ENCODE measurements at places on chromosomes 16 and 17.
A peak's percentile ranks its signal among the peaks of the same experiment; 100 is the strongest.

DNA sequence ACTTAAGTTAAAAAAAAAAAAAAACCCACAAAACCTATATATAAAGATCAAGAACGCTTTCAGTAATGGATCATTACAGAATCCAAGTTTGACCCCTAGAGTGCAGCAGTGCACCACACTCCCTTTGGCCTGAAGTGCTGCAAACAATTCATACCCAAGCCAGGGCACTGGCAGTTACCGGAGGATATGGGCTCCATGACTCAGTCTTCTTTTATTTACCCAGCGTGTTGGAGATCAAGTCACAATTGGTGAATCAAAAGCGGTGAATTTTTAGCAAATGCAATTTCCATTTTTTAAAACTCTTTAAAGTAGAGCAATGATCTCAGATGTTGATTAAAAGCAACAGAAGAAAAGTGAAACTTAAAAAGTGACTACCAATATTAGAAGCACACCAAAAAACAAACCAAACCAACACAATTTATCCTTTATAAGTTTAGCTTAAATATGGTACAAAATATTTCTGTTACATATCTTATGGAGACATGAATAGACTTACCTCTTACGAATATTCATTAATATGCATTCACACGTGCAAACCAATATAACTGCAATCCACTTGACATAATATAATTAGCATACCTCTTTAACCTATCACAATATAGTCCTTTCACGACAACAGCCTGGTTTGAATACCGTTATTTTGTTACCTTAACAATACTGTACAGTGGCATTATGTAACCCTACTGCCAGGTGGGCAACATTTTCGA lies 46.3 kb downstream of the ZNF652 start:
- DNase-seq: peak; percentile 52

- DNase-seq: peak; percentile 62
Measured at GRCh38 chr16:11100239-11100750, 155.7 kb downstream of the SOCS1 start.

GRCh38 chr16:24668481-24669061 lies 60.9 kb upstream of the TNRC6A start:
- no peak for DNase-seq

DNA sequence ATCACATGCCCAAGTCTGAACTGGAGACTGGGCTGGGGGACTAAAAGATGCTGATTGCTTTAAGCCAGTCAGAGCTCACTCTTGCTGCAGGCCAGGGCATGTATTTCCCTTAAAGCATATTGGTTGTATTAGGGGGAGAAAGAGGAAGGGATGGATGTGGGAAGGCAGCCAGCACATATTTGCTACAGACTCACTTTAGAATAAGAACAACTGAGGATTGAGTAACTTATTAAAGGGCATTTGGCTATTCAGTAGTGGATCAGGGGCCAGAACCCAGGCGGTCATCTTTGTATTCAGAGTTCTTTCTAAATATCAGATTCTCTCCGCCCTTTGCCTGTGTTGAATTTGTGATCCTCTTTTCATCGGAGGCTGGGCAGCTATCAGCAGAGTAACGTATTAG lies 231.7 kb downstream of the HAPSTR1 start:
- no peak for DNase-seq

- no peak for DNase-seq
Measured at GRCh38 chr17:79818026-79818758, 21.0 kb downstream of the CBX4 start.

GRCh38 chr16:27220991-27221390 lies 17.7 kb downstream of the KDM8 start:
- DNase-seq: no peak

- DNase-seq: no peak
Measured at GRCh38 chr17:11242411-11242810, 1.4 kb downstream of the SHISA6 start.

- no peak for DNase-seq
Measured at GRCh38 chr17:57487573-57487972, 231.2 kb downstream of the MSI2 start.

- no peak for DNase-seq
Measured at GRCh38 chr16:8742068-8742467, 55.4 kb downstream of the TMEM186 start.

DNA sequence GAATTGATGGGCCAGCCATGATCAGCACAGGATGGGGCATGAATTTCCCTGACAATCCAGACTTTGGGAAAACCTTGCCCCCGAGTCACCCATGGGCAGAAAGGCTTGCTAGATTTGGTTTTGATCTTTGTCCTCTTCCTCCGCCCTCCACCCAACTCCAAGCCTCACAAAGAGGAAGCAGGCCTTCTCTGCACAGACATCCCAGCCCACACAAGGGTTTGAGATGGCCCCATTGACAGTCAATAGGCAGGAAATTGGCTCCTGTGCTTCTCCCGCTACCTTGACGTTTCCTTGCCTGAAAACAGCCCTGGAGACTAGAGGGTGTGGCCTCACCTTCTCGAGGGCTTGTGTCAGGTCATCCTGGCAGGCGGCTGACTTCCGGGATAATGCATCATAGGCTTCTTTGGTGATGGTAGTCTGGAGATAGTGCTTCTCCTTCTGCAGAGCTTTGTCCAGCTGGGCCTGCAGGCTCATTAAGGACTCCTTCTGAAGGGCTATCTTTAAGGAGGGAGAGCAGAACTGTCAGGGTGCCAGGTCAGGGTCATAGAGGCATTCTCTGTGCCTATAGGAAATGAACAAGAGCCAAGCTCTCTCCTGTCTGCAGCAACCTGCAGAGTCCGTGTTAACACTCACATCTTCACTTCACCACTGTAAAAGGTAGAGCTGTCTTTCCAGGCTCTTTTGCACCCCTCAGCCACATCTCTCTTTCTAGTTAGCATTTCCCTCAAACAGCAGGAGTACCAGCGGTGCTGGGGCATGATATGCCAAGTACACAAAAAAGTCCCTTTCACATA lies 32.2 kb downstream of the DHX38 start:
- DNase-seq: no peak

GRCh38 chr16:12290165-12290564 lies 313.6 kb downstream of the SNX29 start:
- no peak for DNase-seq

DNA sequence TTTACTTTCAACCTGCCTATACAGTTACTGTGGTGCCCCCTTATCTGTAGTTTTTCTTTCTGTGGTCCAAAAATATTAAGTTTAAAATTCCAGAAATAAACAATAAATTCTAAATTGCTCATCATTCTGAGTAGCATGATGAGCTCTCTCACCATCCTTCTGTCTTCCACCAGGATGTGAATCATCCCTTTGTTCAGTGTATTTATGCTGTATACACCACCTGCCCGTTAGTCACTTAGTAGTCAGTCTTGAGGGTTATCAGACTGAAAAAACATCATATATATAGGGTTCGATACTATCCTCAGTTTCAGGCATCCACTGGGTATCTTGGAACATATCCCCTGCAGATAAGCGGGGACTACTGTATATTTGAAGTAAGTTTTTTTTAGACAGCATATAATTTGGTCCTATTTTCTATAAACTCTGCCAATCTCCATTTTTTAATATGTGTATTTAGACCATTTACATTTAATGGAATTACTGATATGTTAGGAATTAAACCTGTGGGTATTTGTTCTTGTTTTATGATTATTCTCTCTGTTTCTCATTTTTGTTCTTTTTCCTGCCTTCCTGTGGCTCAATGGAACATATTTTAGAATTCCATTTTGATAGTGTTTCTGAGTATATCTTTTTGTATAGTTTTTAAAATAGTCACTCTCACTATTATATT lies 31.0 kb downstream of the TBX21 start:
- DNase-seq: no peak

- DNase-seq: no peak
Measured at GRCh38 chr16:53998966-53999522, 287.5 kb downstream of the IRX3 start.

DNA sequence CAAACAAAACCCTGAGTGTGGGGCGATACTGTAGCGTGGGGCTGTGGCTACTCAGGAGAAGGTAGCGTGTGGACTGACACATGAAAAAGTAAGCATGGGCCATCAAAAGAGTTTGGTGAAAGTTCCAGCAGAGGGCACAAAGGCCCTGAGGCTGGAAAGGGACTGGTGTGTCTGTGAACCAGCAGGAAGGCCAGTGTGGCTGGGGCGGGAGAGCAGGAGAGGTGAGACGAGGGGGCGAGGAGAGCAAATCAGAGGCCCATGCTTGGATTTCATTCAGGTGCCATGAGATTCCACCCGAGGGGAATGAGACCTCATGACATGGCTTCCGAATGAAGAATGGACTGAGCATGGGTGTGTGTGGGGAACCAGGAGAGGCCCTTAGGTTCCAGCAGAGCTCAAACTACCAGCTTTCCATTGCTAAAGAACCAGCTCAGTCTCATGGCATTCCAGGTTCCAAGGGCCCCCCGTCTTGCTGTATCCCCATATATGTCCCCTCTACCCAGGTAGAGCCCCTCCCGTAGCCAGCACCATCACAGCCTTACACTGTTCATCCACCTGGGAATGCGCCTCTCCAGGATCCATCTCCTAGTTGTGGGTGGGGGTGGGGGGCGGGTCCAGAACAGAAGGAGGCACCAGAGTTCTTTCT lies 31.1 kb downstream of the TRPV2 start:
- DNase-seq: no peak

DNA sequence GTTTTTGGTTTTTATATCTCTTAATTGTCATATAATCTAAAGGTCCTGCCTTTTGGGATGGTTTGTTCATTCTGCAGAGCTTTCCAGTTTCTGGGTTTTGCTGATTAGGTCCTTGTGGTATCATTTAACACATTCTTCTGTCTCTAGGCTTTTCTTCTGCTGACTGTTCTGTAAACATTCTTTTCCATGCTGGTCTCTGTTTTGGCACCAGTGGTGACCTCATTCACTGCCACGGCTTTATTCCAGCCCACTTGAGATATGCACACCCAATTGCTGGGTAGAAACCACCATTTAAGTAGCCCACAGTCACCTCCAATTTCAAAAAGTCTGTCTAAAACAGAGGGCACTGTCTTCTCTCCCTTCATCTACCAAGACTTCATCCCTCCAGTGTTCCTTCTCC lies 31.1 kb upstream of the COX10 start:
- DNase-seq: no peak

DNA sequence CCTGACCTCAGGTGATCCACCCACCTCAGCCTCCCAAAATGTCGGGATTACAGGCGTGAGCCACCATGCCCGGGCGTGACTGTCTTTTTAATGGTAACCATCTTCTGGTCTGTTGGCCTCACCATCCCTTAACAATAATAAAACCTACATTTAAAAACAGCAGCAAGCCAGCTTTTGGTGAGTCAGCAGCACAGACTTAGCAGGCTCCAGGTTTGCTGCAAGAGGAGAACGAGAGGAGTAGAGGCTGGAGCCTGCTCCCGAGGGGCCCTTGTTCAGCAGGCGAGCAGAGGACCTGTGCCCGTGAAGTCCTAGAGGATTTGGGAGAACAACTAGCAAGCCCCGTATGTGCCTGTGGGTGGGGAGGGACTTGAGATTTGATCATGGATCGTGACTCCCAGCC lies 35.7 kb downstream of the MYH13 start:
- DNase-seq: no peak

- DNase-seq: no peak
Measured at GRCh38 chr17:71117466-71117865, 948.1 kb downstream of the KCNJ2 start.

DNA sequence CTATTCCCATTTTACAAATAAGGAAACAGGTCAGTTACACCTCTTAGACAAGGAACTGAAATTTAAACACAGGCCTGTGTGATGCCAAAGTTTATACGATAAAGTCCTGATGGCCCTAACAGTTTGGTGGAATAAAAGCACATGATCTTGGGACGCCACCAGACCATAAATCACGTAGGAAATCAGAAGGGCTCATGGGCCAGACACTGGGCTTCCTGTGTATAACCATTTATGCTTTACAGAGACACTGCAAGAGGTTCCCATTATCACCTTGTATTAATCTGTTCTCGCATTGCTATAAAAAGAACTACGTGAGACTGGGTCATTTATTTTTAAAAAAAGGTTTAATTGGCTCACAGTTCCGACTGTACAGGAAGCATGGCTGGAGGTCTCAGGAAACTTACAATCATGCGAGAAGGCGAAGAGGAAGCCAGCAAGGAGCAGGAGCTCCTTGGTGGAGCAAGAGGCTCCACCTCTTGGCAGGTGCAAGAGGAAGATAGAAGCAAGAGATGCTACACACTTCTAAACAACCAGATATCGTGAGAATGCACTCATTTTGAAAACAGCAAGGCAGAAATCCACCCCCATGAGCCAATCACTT lies 124.0 kb upstream of the MON1B start:
- no peak for DNase-seq

- no peak for DNase-seq
Measured at GRCh38 chr17:82386881-82387704, 15.5 kb downstream of the UTS2R start.

DNA sequence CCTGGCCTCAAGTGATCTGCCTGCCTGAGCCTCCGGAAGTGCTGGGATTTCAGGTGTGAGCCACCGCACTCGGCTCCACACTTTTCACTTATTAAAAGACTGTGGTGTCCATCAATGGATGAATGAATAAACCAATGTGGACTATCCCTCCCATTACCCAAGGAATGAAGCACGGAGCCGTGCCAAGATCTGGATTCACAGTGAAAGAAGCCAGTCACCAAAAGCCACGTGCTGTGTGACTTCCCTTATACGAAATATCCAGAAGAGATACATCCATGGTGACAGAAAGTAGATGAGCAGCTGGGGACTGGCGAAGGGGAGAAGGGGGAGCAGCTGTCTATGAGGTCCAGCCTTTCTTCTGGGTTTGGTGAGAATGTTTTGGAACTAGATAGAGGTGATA lies 48.2 kb upstream of the STH start:
- no peak for DNase-seq

DNA sequence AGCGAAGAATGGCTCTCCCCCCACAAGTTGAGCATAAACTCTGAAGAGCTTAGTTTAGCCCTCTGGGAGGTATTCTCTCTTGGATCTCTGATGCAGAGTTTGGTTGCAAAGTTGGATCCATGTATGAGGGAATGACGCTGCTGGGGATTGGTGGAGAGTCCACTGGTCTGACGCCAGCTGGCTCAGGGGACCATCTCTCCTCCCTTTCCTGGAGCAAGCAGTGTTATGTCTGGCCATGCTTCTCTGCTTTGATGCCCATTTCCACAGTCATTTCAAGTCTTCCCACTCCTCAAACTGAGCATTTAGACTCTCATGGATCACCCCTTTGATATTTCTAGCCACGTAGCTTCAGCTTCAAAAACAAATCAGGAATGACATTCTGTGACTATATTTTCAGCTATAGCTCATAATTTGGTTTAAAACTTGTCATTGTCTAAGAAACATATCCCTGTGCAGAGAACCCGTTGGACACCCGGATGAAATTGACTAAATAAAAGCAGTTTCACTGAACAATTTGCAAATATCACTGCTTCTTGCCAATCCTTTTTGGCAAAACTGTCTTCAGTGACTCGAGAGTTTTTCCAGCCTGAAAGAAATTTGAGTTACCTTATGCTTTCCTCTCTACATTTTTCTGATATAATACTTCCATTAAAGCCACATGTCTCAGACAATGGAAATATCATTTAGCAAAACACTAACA lies 193.4 kb upstream of the CDH11 start:
- peak; percentile 75 for DNase-seq

- DNase-seq: peak; percentile 19
Measured at GRCh38 chr17:66904760-66905624, 59.5 kb upstream of the CACNG4 start.

GRCh38 chr17:30379303-30379902 lies 676 bp downstream of the CPD start:
- DNase-seq: peak; percentile 20

Data from left ventricle myocardium inferior (tissue), 1 donor.